Erythroblast (primary cell): ENCODE measurements at places on chromosomes 1 and 21.

DNA sequence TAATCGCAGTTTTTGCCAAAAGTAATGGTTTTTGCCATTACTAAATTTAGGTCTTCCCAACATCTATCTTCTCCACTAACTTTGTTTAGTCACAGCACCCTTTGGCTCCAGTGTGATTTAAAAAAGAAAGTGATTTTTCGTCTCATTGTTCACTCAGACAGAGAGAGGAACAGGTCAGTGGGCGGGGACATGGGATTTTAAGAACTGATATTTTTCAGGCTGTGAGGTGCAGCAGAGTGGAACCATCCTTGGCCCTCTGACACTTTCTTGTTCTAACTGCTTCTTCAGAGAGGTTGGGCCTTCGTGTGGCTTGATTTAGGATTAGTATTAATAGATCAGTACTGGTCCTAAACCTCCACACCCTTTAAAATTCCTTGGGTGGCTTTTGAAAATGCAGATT, 38.8 kb downstream of the CASQ2 start:
- no peak for DNase-seq

DNA sequence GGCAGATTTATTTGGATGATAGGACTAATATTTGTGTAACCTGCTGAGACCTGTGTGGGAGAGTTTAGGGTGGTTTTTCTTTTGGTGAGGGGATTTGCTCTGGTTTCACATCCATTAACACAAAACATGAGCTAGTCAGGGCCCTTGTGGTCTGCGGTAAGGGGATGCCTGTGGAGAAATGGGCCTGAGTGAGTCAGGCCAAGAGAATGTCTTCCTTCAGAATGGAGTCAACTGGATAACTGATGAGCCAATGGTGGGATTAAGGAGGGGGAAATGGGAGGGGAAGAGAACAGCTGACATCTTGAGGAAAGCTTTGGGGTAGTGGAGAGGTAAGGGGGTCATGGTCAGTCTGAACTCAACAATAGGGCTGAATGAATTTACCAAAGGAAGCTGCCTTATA, 13.9 kb downstream of the WNT2B start:
- DNase-seq, result no peak

GRCh38 chr1:56490619-56491018, 88.7 kb downstream of the PLPP3 start:
- no peak for DNase-seq

DNA sequence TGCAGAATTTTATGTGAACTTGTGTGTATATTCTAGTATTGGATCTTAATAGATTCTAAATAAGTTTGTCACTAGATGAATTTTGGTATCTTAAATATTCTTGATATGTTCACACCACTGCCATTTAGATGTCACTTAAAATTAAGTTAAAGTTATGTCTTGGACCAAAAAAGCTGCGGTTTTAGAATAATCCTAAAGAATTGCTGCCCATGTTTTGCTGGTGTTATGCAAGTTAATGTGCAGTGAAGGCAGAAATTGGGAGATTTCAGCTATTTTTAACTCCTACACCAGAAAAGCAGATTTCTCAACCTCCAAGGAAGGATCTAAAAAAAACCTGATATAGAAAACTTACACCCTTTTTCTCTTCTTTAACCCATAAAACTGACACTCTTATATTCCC, 757 bp downstream of the ACADM start:
- DNase-seq, result peak; percentile 44

DNA sequence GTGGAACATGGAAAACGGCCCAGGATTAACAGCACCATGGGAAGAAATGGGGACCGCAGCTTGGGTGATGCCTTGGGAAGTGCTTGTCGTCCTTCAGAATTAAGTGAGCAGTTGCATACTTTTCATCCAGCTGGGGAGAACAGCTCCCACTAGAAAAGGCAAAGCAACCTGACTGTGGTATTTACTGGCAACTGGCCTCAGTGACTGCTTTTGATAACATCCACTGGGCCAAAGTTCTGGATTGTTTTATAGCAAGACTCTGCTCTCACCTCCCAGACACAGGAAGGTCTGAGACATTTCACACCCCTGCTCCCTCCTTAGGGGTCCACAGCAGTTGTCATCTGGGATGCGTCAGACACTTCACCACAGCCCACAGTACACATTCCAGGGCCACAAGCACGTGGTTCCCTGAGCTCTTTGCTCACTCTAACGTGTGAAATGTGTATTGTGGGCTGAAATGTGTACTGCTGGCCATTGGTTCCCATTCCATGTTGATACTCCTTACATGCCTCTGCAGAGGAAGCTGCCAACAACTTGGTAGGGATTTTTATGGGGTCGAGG, 6.6 kb downstream of the PAPPA2 start:
- DNase-seq, result no peak

GRCh38 chr1:170881268-170882265, 53.8 kb upstream of the MROH9 start:
- no peak for DNase-seq

DNA sequence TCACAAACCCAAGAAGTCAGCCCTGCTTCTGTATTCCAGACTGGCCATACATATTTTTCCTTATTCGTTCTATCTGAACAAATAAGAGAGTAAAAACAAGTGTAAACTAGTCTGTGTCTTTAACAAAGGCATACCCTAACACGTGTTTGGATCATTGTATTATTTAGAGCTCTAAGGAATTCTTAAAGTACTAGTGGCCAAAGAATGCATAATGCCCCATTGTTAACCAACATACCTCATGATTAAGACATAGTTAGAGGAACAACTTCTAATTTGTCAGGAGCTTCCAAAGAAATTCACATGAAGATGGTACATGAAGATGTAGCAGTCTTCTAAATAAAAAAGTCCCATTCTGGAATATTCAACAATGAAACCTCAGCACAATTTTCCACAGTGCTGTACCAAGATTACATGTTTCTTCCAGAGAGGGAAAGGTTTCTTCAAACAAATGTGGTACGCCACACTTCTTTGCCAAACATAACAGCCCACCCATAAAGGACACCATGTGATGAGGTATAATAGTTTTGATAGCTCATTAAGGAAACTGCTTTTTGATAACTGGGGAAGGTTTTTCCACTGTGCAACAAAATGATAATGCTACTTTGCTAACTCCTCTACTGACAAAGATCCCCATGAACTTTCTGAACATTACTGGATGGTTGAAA, 5.0 kb downstream of the PALMD start:
- no peak for DNase-seq

GRCh38 chr1:55131801-55132200, 83.4 kb downstream of the USP24 start:
- no peak for DNase-seq

- DNase-seq, result no peak
Observed at GRCh38 chr1:32881871-32882850, 4.1 kb upstream of the HPCA start.

DNA sequence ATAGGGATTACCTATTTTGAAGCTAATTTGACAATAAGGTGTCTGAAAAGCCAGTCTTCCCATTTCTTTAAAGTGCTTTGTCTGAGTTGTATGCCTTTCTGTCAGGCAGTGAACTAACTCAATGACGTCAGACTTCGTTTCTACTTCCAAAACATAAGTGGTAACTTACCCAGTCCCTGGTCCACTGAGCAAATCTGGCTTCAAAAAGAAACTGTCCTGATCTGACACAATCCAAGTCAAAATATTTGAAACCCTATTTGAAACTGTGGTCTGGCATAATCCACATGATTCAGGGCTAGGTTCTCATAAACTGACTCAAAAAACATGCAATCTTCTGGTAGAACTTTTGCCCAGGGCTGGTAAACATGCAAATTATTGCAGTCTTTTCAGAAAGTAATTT, 34.0 kb downstream of the DIRAS3 start:
- no peak for DNase-seq

DNA sequence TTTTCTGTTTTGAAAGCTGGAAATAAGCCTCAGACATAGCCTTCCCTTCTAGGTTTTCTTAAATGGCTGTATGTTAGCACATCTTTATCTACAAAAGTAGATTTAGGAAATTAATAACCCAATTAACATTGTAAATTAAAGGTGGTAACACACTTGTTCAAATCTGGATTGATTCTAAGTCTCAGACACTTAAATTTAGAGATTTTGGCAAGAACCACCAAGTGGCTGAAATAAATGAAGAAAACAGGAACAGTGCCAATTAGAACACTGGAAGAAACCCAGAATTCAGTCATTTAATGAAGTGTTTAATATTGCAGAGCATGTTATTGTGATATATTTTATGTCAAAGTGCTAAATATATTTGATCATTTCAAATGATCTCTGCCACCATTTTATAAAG, 628.2 kb downstream of the USP25 start:
- DNase-seq, result no peak

- peak; percentile 52 for DNase-seq
Observed at GRCh38 chr1:36161641-36162531, 5.9 kb downstream of the MAP7D1 start.

DNA sequence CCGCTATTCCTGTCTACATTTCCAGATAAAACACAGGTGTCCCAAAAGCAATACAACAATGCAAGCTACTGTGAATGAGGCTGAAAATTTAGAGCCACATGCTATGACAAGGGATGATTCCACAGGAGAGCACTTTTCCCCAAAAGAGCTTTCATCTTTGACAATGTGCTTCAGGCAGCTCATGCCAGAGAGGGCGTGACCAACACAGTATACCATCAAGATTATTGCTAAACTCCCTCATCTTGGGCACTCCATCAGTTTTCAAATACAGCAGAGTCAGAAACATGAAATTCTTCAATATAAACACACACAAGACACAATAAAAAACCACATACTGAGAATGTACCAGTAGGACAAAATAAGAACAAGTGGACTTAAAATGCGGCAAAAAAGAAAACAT, 6.7 kb downstream of the GON4L start:
- DNase-seq, result peak; percentile 42

DNA sequence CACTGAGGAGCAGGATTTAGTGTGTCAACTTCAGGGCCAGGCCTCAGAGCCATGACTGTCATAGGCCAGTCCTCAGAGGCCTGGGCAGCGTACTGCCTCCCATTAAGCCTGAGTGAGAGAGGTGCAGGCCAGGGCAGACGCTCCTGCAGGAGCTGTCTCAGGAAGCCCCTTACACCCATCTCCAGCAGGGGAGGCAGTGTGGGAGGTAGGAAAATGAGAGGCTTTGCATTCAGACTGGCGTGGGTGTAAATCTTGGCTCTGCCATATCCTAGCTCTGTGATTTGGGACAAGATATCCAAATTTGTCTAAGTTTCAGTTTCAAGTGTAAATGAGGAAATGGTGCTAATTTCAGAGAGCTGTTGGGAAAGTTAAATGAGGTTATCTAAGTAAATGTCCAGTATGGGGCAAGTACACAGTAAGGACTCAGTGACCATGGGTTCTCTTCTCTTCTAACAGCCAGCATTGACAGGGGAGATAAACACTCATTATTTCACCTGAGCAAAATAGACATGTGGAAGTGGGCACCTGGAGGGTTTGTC, 184.1 kb downstream of the ZSCAN20 start:
- DNase-seq, result no peak

- DNase-seq, result peak; percentile 38
Observed at GRCh38 chr1:213014642-213015041, 1.0 kb downstream of the ANGEL2 start.

DNA sequence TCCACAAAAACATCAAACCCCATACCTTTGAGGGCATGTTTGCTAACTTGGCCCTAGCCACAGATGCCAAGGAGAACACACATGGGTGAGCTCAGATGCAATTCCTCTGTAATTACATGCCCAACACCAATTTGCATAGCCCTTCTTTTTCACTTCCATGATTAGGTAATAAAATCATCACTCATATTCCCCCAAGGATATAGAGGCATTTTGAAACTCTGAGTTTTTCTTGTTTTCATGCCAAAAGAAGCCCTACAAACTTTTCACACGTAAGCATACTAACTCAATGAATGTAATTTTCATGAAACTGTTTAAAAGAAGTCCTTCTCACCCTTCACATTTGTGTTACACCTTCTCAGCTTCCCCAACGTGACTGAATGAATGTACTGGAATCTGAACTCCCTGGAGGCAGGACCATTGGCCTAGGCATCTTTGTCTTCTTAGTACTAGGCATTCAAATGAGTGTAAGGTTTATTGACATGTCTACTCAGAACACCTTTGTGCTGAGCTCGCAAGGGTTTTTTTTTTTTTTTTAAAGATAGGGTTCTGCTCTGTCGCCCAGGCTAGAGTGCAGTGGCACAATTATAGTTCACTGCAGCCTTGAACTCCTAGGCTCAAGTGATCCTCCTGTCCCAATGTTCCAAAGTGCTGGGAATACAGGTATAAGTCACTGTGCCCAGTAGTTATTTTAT, 31.0 kb downstream of the FBXO42 start:
- DNase-seq, result no peak

DNA sequence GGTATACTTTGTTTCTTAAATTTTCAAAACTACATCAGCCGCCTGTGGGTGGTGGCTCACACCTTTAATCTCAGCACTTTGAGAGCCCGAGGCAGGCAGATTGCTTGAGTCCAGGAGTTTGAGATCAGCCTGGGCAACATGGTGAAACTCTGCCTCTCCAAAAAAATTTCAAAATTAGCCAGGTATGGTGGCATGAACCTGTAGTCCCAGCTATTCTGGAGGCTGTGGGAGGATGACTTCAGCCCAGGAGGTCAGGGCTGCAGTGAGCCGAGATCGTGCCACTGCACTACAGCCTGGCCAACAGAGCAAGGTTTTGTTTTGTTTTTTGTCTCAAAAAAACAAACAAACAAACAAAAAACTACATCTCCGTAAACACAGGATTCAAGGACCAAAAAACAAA, 3.3 kb downstream of the EYA3 start:
- DNase-seq, result no peak

DNA sequence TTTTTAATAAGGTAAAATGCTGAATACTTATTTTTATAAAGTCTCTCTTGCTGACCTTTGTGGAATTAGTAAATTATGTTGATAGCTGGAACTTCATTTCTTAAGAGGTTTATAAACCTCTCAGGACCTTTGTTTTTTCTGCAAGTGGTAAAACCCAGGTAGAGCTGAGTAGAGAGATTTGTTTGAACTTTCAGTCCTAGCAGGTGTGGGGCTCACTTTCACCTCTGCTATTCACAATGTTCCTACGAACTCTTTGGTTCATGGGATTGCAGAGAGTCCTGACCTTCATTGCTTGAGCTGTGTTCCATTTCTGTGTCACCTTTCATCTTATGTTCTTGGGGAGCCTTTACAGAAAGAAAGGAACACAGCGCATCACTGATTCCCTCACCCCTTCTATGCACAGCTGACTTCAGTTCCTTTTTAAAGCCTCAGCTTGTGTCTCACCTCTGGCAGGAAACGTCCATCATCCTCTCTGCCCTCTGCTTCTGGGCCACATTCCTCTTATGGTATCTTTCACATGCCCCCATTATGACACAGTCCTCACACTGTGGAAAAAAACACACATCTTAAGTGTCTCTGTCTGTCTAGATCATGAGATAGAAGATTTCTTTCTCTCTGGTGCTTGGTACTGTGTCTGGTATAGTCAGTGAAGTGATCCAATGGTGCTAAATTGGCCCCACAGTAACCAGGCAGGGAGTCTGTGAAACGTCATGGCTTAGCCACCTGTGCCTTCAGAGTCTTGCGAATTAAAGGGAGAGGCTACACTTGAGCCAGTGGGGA, 262.5 kb upstream of the B3GALT2 start:
- DNase-seq, result no peak

- DNase-seq, result no peak
Observed at GRCh38 chr1:101410048-101410878, 173.4 kb downstream of the S1PR1 start.
